ENCODE measurements at places on chromosomes 5 and 9.

DNA sequence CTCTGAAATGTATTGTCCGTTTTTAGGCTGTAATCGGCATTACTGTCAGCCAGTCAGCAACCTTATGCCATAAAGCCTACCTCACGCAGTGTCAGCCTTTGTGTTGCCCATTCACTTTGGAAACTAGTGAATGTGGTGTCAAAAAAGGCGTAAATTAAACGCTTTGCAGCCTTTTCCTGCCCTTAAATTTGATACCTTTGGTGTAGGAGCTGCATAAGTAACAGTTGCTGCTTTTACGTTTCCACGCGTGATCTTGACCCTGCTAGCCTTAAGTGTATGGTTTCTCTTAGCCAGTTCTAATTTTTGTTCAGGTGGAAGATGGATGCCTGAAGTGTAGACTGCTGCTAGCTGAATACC is 257.7 kb downstream of the EPB41L4A start:
- DNase-seq: no peak

DNA sequence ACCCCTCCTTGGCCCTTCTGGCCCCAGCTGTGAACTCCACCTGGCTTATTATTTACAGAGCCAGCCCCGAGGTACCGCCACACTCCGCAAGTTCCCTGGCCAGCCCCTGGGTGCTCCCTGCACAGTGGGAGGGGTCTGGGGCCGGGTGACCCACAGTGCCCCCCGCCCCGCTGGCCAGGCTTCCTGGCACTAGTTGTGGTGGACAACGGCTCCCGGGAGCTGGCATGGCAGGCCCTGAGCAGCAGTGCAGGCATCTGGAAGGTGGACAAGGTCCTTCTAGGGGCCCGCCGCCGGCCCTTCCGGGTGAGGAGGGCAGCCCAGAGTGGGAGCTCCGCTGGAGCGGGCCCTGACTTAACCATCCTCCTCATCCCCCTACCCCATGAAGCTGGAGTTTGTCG is 3.9 kb downstream of the MAMDC4 start:
- DNase-seq: no peak

DNA sequence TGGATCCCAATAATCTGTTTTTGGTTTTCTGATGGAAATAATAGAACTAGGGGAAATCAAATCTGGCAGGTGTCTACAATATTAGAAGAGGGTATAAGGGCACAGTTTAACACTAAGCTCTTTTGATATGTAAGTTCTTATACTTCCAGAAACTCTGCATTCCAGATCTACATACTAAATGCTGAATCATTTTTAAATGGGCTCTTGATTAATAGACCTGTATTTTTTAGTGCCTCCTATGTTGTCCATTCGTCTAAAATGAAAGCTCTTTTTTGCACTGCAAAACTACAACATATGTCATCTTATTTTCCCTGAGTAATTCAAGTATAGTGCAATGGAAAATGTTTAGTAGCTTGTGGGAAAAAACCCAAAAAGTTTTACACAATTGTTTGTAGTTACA is 44.2 kb downstream of the NR6A1 start:
- DNase-seq: no peak

- peak; percentile 92 for DNase-seq
Observed at GRCh38 chr9:92963831-92964606, 16.7 kb downstream of the FGD3 start.

DNA sequence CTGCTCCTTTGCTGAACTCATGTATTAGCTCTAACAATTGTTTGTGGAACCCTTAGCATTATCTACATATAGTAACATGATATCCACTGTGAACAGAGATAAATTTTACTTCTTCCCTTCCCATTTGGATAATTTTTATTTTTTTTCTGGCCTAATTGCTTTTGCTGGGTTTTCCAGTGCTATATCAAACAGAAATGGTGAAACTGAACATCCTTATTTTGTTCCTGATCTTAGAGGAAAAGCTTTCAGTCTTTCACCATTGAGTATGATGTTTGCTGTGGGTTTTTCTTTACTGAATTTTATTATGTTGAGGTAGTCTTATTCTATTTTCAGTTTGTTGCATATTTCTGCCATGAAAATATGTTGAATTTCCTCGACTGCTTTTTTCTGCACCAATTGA is 44.8 kb upstream of the STARD4 start:
- no peak for DNase-seq

- no peak for DNase-seq
Observed at GRCh38 chr9:82605657-82606031, 457.3 kb downstream of the RASEF start.

DNA sequence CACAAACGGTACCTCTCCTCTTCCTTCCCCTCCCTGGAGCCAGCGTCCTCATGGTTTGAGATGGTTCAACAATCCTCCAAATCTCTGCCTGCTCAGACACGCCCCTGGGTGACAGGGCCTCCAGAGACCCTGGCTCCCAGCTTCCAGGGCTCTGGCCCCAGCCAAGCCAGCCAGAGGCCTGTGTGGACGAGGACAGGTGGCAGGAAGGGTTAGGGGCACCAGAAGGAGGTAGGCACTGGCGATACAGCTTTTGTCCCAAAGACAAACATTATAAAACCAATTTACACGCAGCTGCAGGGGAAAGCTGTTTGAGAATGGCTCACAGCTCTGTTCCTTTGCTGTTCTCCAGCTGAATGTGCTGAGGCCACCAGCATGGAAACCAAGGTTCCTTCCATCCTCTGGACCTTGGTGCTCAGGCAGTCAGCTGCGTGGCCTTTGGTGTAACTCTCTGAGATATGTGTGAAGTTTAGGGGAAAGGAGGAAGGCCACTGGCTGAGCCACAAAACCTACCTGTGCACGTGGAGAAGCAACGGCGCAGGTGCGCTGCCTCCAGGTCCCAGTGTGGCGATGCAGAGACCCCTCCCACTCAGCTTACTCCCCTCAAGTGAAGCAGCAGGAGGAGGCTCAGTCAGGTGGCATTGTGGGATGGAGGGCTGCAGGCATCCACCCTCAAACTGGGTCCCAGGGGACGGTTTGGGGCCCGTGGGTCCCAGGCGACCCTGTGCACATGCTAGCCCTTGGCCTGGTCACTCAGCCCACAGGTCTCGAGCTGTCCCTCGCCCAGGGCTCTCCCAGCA is 4.3 kb upstream of the QRFP start:
- DNase-seq: peak; percentile 21

DNA sequence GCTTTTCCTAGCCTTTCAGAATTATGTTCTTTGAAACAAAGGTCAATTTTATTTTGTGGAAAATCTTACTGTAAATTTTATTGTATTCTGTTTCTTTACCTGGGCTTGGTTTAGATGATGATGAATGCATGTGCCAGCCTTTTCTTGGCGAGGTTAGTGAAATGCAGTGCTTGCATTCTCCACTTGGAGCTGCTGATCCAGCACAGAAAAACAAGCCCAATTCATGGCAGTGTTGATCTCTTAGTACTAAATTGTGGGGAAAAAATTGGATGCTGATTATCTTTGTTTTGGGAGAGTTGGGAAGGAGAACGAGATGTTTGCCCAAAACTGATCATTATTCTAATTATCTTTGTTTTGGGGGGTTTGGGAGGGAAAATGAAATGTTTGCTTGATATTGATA is 3.7 kb downstream of the HABP4 start:
- peak; percentile 10 for DNase-seq

DNA sequence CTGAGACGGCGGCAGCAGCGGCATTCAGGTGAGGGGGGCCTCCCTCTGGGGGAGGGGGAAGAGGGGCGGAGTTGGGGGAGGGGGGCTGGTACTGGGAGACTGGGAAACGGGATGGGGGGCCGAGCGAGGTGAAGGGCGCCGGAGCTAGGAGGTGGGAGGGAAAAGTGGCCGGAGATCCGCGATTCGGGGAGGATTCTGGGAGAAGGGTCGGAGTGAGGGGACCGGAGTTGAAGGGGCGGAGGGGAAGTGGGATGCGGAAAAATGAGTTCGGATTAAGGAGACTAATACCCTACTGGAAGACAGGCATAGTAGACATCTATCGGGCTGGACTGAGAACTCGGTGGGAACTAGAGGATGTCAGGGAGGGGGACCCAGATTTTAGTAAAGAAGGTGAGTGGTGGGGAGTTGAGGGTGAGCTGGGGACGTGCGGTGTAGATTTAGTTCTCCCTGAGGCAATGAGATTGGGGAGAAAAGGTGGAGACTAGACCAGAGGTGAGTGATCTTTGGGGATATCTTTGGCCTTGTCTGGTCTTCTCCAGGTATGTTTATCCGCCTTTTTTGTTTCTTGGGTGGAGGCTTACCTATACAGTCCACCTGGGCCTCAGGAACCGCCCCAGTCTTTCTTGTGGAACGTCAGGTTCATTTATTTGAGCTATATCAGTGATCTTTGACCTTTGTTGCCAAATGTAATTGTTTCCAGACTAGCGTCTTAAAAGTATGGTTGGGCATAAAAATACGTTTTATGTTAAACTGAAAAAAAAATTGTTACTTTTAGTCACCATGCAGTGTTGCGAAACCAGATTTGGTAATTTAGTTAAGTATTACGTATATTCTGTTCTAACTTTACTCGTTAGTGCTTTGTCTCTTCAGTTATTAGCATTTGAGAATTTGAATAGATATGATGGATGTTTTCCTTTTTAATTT is 632 bp downstream of the UBAP1 start:
- DNase-seq: no peak

- DNase-seq: peak; percentile 51
Observed at GRCh38 chr9:87725900-87726709, at the start of gene CTSL. CTSL (plus strand) TSS chr9:87726119; CDS start chr9:87727604, 1,485 bp downstream.
